ENCODE measurements at places on chromosomes 1 and 21. TPM values are rescaled to one million over a fixed set of nuclear protein-coding genes. Genes with fewer than 3 reads are reported as not detected.

The CRP gene
- total RNA-seq = not detected

The TMEM269 gene
- total RNA-seq = not detected

The SAMD13 gene
- total RNA-seq = not detected

The PGLYRP4 gene
- total RNA-seq = 3.9 TPM

The ALX3 gene
- not detected for total RNA-seq

The LDLRAD1 gene
- total RNA-seq = not detected

The PROK1 gene
- total RNA-seq = 7.4 TPM

The TTLL7 gene
- 15.0 TPM for total RNA-seq

The LRRN2 gene
- 3.4 TPM for total RNA-seq

The PLPPR5 gene
- total RNA-seq = not detected

- no peak for DNase-seq
- no peaks in the 10 kb centered on the region for H3K27me3 ChIP-seq
- H3K36me3 ChIP-seq = no peaks in the 10 kb centered on the region
- no peak overlapping the region for H3K27ac ChIP-seq
- peaks cover 14% of the 10 kb centered on the region for H3K4me1 ChIP-seq
Observed at GRCh38 chr1:232226197-232226712, 403.7 kb downstream of the SIPA1L2 start.

- no peak overlapping the region for H3K27ac ChIP-seq
- DNase-seq = peak; percentile 19
Observed at GRCh38 chr1:33741749-33742148, 122.1 kb upstream of the HMGB4 start.

DNA sequence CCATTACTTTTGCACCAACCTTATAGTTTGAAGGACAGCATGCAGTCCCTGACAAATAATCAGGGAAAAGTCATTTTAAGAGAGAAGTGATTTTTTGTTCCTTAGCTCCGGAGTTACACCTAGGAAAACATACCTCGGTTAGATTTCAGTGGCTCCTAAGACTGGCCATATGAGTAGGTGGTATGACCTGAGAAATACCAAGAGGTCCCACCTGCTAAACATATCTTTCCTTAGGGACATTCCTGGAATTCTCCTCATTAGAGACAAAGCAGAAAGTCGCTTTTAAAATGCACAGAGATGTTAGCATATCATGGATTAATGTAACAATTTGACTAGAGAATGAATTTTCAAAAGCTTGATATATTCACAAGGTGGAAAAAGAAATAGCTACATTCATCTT is 84.2 kb upstream of the RNPC3 start:
- H3K27ac ChIP-seq = no peak overlapping the region
- no peaks in the 10 kb centered on the region for H3K27me3 ChIP-seq
- no peaks in the 10 kb centered on the region for H3K36me3 ChIP-seq
- no peaks in the 10 kb centered on the region for H3K4me1 ChIP-seq
- no peak for DNase-seq

- H3K4me1 ChIP-seq = peaks cover 5% of the 10 kb centered on the region
- no peak for DNase-seq
- H3K36me3 ChIP-seq = no peaks in the 10 kb centered on the region
- no peak overlapping the region for H3K4me3 ChIP-seq
- H3K27ac ChIP-seq = no peak overlapping the region
Observed at GRCh38 chr1:112881742-112882127, 74.3 kb downstream of the SLC16A1 start.

GRCh38 chr21:34764715-34765284 is 96.0 kb downstream of the CLIC6 start:
- H3K4me1 ChIP-seq = no peaks in the 10 kb centered on the region
- no peak overlapping the region for H3K27ac ChIP-seq
- no peak for DNase-seq
- no peaks in the 10 kb centered on the region for H3K27me3 ChIP-seq
- H3K36me3 ChIP-seq = no peaks in the 10 kb centered on the region

DNA sequence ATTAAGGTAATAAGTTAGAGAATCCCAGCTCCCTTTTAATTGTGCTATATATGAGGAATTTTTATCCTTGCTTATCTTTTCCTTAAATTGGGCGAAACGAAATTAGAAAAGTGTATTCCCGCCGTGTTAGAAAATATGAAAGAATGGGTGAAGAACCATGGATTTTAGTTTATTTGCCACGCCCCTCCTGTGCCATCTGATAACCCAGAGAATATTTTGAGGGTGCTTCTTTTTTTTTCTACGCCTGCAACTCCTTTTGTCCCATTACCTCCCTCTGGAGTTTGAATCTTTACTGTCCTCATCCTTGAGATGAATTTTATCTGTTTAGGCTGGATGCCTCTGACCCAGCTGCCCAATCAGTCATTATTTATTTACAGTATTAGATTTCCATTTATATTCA is 1.6 kb downstream of the TLCD4 start:
- H3K27ac ChIP-seq = no peak overlapping the region
- H3K4me3 ChIP-seq = no peak overlapping the region
- DNase-seq = no peak
- H3K36me3 ChIP-seq = no peaks in the 10 kb centered on the region
- no peaks in the 10 kb centered on the region for H3K27me3 ChIP-seq

DNA sequence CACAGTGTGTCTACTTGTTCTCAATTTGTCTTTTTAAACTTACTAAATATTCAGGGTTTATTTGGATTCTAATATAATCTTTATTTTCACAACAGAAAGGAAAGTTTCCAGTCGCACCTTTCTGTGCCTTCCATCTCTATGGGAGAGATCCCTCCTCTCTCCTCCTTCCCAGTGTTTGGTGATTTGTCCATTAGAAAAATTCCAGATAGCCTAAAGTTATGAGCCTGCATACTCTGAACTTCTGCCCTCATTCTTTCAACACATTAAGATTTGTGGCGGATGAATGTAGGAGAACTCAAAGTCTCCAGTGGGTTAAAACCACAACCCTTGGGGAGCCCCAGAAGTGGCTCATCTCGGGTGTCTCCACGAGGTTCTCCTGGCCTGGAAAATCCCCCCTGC is 3.6 kb downstream of the NHLH2 start:
- H3K4me1 ChIP-seq = peaks cover 23% of the 10 kb centered on the region
- DNase-seq = no peak
- H3K4me3 ChIP-seq = peak overlapping the region; percentile 39
- no peak overlapping the region for H3K27ac ChIP-seq
- H3K27me3 ChIP-seq = no peaks in the 10 kb centered on the region

- H3K27me3 ChIP-seq = no peaks in the 10 kb centered on the region
- no peak overlapping the region for H3K4me3 ChIP-seq
- H3K27ac ChIP-seq = no peak overlapping the region
- no peak for DNase-seq
Observed at GRCh38 chr1:11406845-11407244, 72.1 kb upstream of the DISP3 start.

DNA sequence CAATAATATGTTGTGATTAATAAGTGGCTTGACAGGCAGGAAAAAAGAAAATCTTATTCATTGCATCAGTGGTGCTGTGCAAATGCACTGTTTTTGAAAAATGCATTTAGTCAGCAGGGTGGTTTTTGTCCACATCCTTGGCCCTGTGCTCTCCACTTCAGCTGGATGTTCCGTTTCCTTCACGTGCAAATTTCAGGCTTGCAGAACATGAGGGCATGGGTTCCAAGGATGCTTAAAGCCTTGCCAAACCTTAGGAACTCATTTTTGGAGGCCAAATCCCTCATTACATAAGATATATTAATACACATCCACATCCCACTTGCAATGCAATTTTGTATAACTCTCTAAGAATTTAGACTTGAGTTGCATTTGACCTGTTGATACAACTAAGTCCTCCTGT is 410.1 kb downstream of the PRDM2 start:
- peaks cover 8% of the 10 kb centered on the region for H3K4me1 ChIP-seq
- no peaks in the 10 kb centered on the region for H3K27me3 ChIP-seq
- no peaks in the 10 kb centered on the region for H3K36me3 ChIP-seq
- H3K4me3 ChIP-seq = no peak overlapping the region

DNA sequence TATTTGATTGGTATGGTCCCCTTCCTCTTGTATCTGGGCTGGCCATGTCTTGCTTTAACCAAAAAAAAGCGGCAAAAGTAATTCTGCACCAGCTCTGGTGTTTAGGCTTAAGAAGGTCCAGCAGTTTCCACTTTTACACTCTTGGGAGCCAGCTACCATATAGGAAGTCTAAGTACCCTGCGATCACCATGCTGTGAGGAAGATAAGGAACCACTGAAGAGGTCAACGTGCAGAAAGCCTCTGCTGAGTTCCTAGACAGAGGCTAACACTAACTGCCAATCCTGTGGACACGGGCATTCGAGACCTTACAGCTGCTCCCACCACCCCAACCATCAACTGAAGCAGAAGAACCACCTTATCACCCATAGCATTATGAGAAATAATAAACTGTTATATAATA is 331.4 kb downstream of the VAV3 start:
- no peaks in the 10 kb centered on the region for H3K36me3 ChIP-seq
- H3K4me3 ChIP-seq = no peak overlapping the region
- peaks cover 4% of the 10 kb centered on the region for H3K4me1 ChIP-seq
- H3K27me3 ChIP-seq = no peaks in the 10 kb centered on the region

DNA sequence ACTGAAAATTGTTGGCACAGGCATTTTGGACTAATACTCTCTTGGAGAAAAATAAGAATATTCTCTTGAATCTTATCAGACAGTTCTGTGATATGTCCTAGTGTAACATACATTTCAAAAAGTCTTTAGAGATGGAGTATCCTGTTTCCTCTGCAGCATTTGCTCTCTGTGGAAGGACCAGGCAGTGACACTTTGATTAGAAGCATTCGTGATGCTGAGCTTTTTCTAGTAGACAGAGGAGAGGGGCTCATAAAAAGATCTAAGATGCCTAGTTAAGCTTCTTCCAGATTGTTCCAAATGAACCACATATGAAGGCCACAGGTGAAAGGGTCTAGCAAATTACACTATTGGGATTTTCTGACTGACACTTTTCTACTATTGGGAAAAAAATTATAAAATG is 120.3 kb downstream of the C1orf21 start:
- H3K27me3 ChIP-seq = no peaks in the 10 kb centered on the region
- peak overlapping the region; percentile 49 for H3K27ac ChIP-seq
- H3K36me3 ChIP-seq = no peaks in the 10 kb centered on the region
- no peak overlapping the region for H3K4me3 ChIP-seq
- peaks cover 47% of the 10 kb centered on the region for H3K4me1 ChIP-seq

- peaks cover 28% of the 10 kb centered on the region for H3K27me3 ChIP-seq
- no peaks in the 10 kb centered on the region for H3K36me3 ChIP-seq
- H3K4me1 ChIP-seq = peaks cover 14% of the 10 kb centered on the region
- peak overlapping the region; percentile 49 for H3K4me3 ChIP-seq
- no peak for DNase-seq
Observed at GRCh38 chr1:156434989-156435544, 65.5 kb downstream of the MEF2D start.

DNA sequence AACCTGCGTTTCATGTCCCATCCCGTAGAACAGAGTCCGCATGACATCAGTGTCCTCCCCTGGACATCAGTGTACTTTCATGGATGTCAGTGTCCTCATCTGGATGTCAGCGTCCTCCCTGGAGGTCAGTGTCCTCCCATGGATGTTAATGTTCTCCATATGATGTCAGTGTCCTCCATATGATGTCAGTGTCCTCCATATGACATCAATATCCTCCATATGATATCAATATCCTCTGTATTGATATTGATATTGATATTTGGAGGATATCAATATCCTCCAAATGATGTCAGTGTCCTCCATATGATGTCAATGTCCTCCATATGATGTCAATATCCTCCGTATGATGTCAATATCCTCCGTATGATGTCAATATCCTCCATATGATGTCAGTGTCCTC is 284.9 kb downstream of the AJAP1 start:
- no peak for DNase-seq
- H3K36me3 ChIP-seq = no peaks in the 10 kb centered on the region
- H3K27ac ChIP-seq = no peak overlapping the region
- H3K4me1 ChIP-seq = no peaks in the 10 kb centered on the region
- H3K27me3 ChIP-seq = no peaks in the 10 kb centered on the region
- no peak overlapping the region for H3K4me3 ChIP-seq

DNA sequence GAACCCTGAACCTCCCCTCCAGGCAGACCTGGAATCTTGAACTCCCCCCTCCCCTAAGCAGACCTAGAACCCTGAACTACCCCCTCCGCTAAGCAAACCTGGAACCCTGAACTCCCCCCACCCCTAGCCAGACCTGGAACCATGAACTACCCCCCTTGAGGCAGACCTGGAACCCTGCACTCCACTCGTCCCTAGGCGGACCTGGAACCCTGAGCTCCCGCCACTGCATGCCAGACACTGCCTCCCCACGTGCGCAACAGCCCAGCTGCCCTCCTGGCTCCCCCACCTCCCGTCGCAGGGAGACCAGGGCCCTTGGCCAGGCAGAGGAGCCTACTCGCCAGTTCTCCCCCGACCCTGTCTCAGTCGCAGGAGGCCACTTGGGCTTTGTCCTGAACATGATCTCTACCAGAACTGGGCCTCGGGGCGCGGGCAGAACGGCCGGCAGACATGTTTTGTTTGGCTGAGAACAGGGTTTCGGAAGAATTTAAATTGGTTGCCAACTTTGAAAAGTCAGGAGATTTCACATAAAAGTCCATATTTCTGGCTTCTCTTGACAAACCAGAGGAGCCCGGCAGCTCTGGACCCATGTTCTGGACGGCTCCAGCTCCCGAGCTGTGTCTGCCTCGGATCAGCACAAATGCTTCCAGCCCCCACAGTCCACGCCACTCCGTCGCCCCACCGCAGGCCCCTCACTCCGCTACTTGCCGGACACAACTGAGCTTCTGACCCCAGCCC is 9.2 kb upstream of the PLEKHG5 start:
- H3K4me3 ChIP-seq = no peak overlapping the region
- H3K27ac ChIP-seq = no peak overlapping the region
- no peak for DNase-seq
- no peaks in the 10 kb centered on the region for H3K36me3 ChIP-seq
- H3K27me3 ChIP-seq = no peaks in the 10 kb centered on the region
- peaks cover 26% of the 10 kb centered on the region for H3K4me1 ChIP-seq

DNA sequence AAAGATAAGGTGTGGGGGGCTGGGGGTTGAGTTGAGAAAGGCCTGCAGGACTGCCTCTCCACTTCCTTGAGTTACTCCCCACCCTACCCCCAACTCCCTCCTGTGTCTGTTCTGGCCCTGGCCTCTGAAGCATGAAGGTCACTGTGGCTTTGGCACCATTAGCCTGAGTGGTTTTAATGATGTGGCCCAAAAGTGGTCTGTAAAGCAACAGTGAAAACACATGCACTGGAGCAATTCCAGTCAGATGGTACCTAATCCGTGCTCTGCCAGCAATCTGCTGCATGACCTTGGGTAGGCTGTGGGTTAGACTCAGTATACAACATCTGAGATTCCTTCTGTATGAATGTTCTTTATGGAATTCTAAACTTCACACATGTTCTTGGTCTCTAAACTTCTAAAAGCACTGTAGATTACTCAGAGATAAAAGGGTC is 86.5 kb upstream of the ATP1A1 start:
- no peak for DNase-seq
- no peak overlapping the region for H3K4me3 ChIP-seq
- H3K4me1 ChIP-seq = peaks cover 30% of the 10 kb centered on the region
- H3K27ac ChIP-seq = no peak overlapping the region
- no peaks in the 10 kb centered on the region for H3K36me3 ChIP-seq
- no peaks in the 10 kb centered on the region for H3K27me3 ChIP-seq
